ENCODE measurements at places on chromosomes 13 and 19.

DNA sequence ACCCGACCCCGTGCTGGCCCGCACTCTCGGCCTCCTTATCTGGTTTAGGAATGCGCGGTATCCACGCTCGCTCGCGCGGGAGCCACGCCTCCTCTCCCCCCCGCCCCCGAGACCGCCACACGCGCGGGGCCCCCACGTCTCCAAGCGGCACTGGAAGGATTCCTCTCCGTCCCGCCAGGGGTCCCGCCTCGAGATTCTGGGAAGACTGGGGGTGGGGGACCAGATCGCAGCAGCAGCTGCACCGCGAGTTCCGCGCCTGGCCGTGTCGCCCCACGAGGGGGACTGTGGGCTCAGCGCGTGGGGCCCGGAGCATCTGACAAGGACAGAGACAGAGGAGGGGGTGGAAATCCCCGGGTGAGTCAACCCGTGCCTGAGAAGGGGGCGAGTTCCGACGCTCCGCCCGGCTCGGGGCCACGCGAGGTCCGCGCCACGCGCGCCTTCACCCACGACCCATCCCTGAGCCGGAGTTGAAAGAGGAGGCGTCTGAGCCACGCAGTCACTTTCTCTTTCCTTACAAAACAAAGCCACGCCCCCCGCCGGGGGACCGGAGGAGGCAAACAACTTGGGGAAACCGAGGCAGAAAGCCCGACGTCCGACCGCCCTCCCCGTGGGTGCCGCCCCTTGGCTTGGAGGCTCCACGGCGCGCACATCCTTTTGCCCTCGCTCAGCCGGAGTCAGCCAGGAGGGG lies 814 bp downstream of the S1PR2 start:
- peaks cover 5% of the 10 kb centered on the region for H3K4me1 ChIP-seq
- DNase-seq, result no peak
- H3K27ac ChIP-seq, result no peak overlapping the region
- H3K27me3 ChIP-seq, result no peaks in the 10 kb centered on the region
- H3K4me3 ChIP-seq, result peak overlapping the region; percentile 55

DNA sequence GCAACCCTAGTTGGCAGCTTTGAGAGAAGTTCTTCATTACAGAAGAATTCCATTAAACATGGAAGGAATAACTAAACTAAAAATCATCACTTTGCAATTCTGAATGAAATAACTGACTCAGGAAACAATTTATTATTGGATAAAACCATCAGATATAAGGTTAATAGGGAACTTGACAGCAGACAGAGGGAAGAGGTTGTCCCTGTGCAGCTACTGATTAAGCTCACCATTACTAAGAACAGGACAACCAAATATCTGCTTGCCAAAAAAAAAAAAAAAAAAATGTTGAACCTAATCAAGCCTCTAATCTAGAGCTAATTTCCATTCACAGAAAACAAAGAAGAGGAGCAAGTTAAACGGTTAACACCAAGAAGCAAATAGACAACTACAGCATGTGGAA lies 12.8 kb downstream of the N4BP2L2 start:
- DNase-seq, result no peak
- H3K4me3 ChIP-seq, result no peak overlapping the region
- H3K36me3 ChIP-seq, result peaks cover 3% of the 10 kb centered on the region
- no peaks in the 10 kb centered on the region for H3K27me3 ChIP-seq
- H3K4me1 ChIP-seq, result no peaks in the 10 kb centered on the region
- no peak overlapping the region for H3K27ac ChIP-seq

- no peak overlapping the region for H3K27ac ChIP-seq
- H3K36me3 ChIP-seq, result no peaks in the 10 kb centered on the region
- DNase-seq, result no peak
- H3K27me3 ChIP-seq, result no peaks in the 10 kb centered on the region
- no peaks in the 10 kb centered on the region for H3K4me1 ChIP-seq
- no peak overlapping the region for H3K4me3 ChIP-seq
These were observed 26.5 kb downstream of the CEBPG start for GRCh38 chr19:33399745-33400681.

DNA sequence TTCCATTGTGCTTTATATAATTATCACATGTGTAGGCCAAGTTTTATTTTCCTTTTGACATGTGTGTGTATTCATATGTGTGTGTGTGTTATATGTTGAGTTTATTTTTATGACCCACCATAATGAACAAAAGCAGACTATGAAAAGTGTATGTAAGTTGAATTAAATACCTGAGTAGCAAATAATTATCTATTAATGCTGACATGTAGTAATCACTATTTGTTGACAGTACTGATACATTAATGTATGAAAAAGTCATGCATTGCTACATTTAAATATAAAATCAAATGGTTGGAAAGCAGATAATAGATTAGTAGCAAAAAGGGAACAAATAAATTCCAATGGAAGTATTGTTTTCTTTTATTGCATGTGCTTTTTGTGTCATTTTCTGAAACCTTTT lies 1948.5 kb upstream of the PCDH20 start:
- no peak for DNase-seq
- no peaks in the 10 kb centered on the region for H3K36me3 ChIP-seq
- no peak overlapping the region for H3K4me3 ChIP-seq
- H3K4me1 ChIP-seq, result no peaks in the 10 kb centered on the region

DNA sequence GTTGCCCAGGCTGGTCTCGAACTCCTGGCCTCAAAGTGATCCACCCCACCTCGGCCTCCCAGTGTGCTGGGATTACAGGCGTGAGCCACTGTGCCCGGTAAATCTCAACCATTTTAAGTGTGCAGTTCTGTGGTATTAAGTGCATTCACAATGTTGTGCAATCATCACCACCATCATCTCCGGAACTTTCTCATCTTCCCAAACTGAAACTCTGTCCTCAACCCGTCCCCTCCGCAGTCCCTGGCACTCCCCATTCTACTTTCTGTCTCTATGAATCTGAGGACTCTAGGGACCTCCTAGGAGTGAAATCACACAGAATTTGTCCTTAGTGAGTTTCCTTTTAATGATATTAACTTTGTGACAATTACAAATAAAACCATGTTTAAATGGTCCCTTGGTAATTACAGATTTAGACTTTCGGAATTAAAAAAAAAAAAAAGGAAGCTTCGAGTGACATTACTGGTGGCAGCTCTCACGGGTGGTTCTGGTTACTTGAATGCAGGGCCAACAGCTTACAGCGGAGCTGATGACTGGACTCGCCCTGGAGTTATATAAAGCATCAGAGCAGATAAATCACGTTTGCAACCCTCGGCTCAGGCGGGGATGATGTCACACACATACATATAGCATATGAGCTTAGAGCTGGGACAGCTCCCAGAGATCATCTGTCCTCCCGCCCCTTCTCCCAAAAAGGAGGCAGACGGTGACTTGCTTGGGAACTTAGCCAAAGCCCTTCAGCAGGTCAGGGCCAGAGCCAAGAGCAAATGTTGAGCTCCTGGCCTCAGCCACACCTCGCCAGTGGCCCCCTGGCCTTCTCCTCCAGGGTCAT lies 89.8 kb downstream of the ZNF557 start:
- H3K27ac ChIP-seq, result no peak overlapping the region
- no peaks in the 10 kb centered on the region for H3K27me3 ChIP-seq
- DNase-seq, result no peak
- no peak overlapping the region for H3K4me3 ChIP-seq

GRCh38 chr13:40208517-40208916 lies 457.9 kb downstream of the FOXO1 start:
- no peaks in the 10 kb centered on the region for H3K4me1 ChIP-seq
- no peak overlapping the region for H3K4me3 ChIP-seq
- no peaks in the 10 kb centered on the region for H3K27me3 ChIP-seq
- DNase-seq, result no peak

DNA sequence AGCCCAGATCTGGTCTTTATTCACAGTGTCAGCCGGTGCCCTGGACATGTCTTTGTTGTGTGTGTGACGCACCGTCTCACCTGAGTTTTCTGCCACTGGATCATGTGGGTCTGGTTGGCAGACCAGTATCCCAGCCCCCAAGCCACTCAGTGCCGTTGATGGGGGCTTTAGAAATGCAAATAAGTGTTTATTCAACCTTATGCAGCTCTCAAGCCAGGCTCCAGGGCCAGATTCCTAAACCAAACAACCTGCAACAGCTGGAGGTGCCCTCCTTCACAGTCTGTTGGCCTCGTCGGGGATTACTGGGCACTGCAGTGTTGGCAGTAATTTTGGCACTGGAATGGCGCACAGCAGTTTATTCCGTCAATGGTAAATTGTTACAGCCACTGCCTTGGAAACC lies 21.6 kb downstream of the FAM124A start:
- H3K36me3 ChIP-seq, result no peaks in the 10 kb centered on the region
- H3K27ac ChIP-seq, result peak overlapping the region; percentile 85
- peaks cover 62% of the 10 kb centered on the region for H3K4me1 ChIP-seq
- DNase-seq, result peak; percentile 33
- H3K27me3 ChIP-seq, result no peaks in the 10 kb centered on the region
- H3K4me3 ChIP-seq, result no peak overlapping the region

DNA sequence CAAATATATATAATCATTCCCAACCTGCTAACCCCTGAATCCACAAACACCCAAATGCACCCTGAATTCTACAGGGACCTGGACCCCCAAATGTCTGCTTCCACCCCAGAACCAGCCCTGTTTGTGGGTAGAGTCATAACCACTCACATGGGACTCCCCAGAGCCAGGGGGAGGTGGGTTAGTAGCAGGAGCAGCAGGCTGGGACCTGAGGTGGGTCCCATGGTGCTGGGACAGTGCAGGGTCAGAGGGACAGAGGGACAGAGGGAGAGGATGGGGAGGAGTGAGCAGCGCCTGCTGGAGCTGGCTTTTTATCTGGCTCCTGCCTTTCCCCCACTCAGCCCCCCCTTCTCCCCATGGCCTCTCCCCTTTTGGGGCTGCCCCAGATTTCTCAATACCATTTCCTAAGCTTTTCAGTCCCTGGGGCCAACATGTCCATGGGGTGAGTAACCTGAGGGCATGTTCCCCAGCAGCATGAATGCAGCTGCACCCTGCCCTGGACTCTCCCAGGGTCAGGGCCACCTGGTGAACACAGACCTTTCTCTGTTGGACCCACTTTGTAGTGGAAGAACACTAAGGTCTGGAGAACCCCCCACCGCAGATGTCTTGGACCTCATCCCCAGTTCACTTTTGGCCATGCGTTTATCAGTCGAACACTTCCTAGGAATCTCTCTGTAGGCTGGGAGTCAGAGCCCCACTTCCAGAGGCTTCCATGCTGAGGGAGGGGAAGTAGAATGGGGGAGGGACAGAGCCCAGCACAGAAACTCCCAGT lies at the start of gene C3:
Gene C3, minus strand, starts transcription at position 282 of the 769 bp plus-strand sequence. Its CDS starts 61 bp downstream, at position 221.
- H3K4me3 ChIP-seq, result no peak within 1 kb of the TSS
- H3K27me3 ChIP-seq, result no peaks in the 10 kb centered on the region
- DNase-seq, result no peak
- H3K36me3 ChIP-seq, result no peaks in the 10 kb centered on the region
- H3K27ac ChIP-seq, result no peak within 1 kb of the TSS

DNA sequence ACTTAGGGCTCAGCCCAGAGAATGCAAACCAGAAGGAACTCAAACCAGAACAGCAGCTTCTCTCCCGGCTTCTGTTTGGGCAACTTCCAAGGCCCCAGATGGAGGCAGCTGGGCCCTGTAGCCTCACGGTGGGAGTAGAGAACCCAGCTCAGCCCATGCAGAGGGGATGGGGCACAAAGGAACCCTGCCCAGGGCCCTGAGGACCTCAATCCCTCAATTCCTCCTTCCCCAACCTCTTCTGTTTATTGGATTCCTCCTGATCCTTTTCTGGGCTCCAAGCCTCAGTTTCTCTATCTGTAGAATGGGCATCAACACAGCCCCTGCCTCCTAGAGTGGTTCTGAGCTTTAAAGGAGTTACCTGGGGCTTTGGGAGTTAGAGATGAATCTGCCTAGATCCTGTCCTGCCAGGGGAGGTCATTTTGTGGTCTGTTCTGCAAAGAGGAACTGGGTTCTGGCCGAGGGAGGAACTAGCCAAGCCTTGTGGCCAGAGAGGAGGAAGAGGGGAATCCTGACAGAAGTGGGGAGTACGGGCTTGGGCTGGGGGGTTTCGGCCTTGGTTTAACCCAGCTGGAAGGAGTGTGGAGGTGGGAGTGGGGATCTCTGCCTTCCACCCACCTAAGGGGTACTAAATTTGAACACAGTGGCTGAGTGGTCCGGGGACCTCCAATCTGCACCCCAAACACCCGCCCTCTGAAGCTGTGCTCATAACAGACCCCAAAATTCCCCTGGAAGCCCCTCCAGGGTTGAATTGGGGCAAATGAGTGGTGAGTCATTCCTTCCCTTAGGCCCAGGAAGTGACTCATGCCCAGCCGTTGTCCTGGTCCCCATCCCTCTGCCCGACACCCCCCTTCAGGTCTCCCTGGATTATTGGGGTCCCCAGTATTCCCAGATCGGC lies 2.7 kb downstream of the ADGRE5 start:
- H3K27ac ChIP-seq, result no peak overlapping the region
- H3K27me3 ChIP-seq, result no peaks in the 10 kb centered on the region
- no peak overlapping the region for H3K4me3 ChIP-seq

- no peak overlapping the region for H3K4me3 ChIP-seq
- DNase-seq, result no peak
- H3K27me3 ChIP-seq, result no peaks in the 10 kb centered on the region
- H3K27ac ChIP-seq, result no peak overlapping the region
- no peaks in the 10 kb centered on the region for H3K4me1 ChIP-seq
These were observed 3.2 kb downstream of the SELENOW start for GRCh38 chr19:47781590-47782262.

- H3K36me3 ChIP-seq, result no peaks in the 10 kb centered on the region
- H3K27me3 ChIP-seq, result no peaks in the 10 kb centered on the region
- H3K4me3 ChIP-seq, result no peak overlapping the region
- no peak for DNase-seq
These were observed 32.9 kb downstream of the ING1 start for GRCh38 chr13:110746438-110746837.

DNA sequence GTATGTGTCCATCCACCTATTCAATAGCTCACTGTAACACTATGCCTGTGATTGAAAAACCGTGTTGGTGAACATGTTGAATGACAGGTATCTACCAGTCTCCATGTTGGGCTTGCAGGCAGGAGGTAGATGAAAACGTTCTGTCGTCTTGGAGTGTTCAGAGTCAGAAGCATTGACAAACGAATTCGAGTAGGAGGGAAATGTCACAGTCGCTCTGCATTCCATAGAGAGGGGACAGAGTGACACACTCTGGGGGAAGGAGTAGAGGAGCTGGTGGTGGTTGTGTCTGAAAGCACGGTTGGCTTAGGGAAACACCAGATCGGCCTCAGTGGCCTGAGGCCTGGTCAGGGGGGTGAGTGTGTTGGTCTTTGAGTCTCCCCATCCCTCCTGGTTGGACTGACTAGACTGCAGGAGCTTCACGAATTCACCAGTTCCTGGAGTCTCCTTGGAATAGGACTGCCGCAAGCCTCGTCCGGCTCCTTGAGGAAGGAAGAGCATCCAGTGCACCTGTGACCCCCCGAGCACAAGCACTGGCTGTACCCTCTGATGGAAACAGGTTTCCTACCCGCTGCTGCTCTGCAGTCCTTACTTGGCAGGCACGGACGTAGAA lies 105.0 kb upstream of the C1QTNF9B start:
- no peak for DNase-seq
- no peak overlapping the region for H3K27ac ChIP-seq
- H3K27me3 ChIP-seq, result no peaks in the 10 kb centered on the region
- no peak overlapping the region for H3K4me3 ChIP-seq

GRCh38 chr13:78372581-78372980 lies 230.8 kb downstream of the POU4F1 start:
- no peaks in the 10 kb centered on the region for H3K27me3 ChIP-seq
- no peak overlapping the region for H3K4me3 ChIP-seq
- H3K4me1 ChIP-seq, result no peaks in the 10 kb centered on the region
- H3K36me3 ChIP-seq, result no peaks in the 10 kb centered on the region
- no peak for DNase-seq
